ENCODE measurements at places on chromosomes 2 and 18.

DNA sequence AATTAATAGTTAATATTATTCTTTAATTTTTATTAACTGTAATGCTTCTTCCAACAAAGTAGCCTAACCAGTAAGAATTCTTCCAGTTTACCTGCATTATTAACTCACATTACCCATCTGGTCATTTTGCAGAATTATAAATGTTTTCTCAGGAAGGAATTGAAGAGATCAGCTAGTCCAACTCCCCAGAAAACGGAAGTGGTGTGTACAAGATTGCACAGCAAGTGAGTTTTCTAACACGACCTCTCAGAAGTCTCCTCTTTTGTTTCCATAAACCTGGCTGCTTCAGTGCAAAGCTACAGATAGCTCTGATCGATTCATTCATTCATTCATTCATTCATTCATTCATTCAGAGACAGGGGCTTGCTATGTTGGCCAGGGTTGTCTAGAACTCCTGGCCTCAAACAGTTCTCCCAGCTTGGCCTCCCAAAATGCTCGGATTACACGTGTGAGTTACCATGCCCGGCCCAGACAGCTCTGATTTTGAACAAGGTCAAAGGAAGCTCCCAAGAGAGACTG lies 128.8 kb upstream of the REV1 start:
- DNase-seq: no peak

DNA sequence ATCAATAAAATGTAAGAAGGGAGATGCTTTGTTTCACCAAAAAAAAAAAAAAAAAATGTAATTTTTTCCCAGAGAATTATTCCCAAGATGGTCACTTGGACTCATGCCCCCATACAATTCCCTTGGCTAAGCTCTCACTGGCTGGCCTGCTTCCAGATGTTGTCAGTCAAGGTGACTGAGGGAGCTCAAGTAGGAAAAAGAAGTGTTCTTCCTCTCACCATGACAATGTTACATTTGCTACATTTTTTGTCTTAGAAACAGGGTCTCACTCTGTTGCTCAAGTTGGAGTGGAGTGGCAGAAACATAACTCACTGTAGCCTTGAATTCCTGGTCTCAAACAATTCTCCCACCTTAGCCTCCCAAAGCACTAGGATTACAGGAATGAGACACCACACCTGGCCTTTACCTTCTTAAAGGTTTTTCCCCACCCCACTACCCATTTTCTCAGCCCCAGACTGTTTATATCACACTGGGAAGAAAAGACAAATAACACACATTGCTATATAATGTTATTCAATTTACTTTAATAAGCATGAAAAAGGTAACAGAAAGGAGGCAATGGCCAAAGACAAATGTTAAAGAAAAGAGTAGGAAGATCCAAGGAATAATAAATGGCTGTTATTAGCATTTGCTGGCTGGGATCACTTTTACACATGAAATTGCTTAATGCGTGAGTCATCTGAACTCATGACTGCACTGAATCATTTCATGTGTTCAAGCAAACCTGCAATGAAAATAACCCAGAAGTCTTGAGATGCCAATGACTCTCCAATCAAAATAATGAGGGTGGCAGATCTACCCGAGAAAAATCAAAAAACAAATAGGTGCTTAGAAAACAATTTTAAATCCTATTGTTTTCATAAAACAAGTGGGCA lies 45.2 kb downstream of the ACVR1 start:
- no peak for DNase-seq

DNA sequence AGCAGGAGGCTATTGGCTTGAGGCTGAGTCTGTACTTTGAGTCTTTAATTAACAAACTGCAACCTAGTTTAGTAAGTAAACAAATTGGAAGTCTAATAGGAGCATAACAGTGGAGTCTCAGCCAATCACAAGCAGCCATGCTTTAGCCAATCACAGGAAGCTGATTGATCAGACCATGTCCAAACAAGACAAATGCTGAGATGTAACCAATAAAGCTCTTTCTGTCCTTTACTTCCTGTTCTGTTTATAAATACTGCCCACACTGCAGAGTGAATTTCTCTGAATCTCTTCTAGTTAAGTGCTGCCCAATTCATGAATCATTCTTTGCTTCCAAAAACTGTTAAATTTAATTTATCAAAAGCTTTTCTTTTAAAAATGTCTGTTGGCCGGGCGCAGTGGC lies 146.6 kb upstream of the DLX2 start:
- DNase-seq: no peak

- no peak for DNase-seq
These were observed 345.7 kb upstream of the SPRED2 start for GRCh38 chr2:65778137-65778536.

- no peak for DNase-seq
These were observed at the start of gene SYT4 for GRCh38 chr18:43277164-43277600. TSS of gene SYT4 (minus strand) at chr18:43277490. CDS start at chr18:43277281, 209 bp downstream.

GRCh38 chr2:229154381-229154780 lies 116.7 kb downstream of the PID1 start:
- DNase-seq: no peak

DNA sequence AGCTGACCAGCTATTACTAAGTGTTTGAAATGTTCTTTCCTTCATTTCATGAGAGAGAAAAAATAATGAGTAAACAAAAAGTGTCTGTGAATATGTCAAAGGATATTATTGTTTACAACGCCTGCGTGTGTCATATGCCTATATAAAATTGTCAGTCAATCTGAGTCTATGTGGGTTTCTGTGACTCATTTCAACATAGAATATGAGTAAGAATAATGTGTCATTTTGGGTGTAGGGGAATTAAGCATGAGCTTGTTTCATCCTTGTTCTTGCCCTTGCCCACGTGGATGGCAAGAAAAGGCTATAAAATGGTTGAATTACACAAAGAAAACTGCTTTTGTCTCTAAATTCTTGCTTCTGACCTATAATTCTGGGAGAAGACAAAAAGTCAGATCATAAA lies 466.0 kb downstream of the PTH2R start:
- DNase-seq: no peak

GRCh38 chr2:117785740-117786139 lies 28.8 kb upstream of the DDX18 start:
- DNase-seq: no peak

GRCh38 chr2:160409480-160409879 lies 84.1 kb downstream of the RBMS1 start:
- no peak for DNase-seq

- DNase-seq: no peak
These were observed 16.1 kb downstream of the CEBPZ start for GRCh38 chr2:37215250-37215649.

Measured in stimulated activated CD4-positive, alpha-beta T cell treated with anti-CD3 and anti-CD28 coated beads, Interleukin-4, amount 100 ng/mL, for 1 hour (primary cell).